ENCODE measurements at places on chromosomes 2 and 18.
A peak's percentile ranks its signal among the peaks of the same experiment; 100 is the strongest.

DNA sequence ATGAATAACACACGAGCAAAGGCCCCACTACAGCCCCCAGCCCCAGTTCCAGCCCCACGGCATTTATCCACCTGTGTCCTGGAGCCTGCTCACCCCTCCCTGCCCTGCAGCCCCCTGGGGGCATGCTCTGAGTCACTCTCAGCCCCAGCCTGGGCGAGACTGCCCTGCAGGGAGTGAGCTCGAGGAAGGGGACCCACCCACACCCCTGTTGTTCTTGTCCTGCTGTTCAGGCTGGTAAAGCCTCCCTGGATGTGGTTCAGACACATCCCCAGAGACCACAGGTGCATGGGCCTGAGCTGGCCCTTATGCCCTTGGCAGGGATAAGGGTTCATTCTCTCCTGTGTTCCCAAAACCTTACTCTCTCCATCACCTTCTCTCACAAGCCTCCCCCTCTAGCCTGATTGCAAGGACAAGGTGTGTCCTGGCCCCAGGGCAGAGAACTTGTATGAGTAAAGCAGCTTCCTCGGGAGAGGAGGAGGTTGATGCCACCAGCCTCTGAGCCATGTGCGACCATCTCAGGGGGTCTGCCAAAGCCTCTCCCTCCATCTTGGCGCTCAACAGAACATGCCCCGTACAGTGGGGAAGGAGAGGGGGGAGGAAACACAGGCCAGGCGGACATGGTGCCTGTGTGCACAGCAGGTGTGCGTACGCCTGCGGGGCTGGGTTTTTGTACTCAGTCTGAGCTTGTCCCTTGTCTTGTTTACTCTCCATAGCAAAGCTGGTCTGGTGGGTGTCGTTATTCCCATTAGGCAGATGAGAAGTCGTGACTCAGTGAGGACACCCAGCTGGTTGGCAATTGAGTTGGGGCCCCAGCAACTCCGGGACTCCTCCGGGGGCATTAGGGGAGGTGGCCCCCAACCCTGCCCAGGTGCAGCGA, 64.4 kb downstream of the CIB4 start:
- DNase-seq: no peak

DNA sequence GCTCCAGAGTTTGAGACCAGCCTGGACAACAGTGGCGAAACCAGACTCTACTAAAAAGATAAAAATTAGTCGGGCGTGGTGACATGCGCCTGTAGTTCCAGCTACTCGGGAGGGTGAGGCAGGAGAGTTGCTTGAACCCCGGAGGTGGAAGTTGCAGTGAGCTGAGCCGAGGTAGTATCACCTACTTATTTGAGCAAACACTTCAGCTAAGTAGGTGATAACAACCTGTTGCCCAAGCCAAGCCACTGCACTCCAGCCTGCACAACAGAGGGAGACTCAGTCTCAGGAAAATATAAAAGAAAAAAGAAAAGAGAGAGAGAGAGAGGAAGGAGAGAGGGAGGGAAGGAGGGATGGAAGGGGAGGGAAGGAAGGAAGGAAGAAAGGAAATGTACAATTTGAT, 21.3 kb downstream of the FER1L5 start:
- DNase-seq: no peak

DNA sequence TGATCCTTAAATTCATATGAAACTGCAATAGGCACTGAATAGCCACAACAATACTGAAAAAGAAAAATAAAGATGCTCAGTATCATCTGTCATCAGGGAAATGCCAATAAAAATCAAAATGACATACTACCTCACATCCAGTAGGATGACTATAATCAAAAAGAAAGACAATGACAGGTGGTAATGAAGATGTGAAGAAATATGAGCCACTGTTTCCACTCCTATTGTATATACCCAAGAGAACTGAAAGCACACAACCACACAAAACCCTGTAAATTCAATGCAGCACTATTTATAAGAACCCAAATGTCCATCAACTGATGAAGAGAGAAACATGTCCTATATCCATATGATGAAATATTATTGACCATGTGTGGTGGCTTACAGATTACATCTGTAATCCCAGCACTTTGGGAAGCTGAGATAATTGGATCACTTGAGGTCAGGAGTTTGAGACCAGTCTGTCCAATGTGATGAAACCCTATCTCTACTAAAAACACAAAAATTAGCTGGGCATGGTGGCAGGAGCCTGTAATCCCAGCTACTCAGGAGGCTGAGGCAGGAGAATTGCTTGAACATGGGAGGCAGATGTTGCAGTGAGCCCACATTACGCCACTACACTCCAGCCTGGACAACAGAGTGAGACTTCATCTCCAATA, 39.9 kb downstream of the MAP3K2 start:
- DNase-seq: no peak

DNA sequence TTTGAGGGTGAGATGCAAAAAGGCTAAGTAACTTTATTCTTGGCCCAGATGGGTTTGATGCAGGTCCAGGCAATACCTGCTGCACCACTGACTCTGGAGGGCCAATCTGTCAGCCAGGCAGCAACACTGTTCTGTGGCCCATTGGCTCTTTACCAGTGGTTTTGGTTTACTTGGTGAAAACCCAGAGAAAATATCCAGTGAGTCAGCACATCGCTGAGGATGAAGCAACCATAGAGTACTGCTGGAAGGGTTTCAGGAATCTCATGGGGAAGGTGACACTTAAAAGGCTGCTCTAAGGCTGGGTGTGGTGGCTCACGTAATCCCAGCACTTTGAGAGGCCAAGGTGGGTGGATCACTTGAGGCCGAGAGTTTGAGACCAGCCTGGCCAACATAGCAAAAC, 192.5 kb upstream of the FAM98A start:
- no peak for DNase-seq

DNA sequence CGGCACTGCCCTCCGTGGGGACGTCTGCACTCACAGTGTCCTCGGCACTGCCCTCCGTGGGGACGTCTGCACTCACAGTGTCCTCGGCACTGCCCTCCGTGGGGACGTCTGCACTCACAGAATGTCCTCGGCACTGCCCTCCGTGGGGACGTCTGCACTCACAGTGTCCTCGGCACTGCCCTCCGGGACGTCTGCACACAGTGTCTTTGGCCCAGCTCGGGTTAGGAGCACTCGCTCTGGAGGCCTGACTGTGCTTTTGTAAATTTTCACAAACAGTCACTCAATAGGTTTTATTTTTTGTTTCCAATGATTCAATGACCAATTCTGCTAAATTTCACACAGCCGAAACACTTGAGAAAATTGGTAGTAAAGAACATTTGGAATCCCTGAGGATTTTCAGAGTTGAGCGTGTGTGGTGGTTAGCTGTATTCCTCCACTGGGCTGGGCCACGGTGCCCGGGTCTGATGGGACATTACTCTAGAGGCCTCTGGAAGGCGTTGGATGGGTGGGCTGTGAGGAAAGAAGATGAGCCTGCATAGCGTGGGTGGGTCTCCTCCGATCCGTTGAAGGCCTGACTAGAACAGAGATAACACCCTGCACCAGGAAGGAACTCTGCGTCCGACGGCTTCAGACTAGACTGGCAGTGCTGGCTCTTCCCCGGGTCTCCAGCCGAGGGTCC, 134.8 kb downstream of the RTP5 start:
- no peak for DNase-seq

- no peak for DNase-seq
These were observed 483.4 kb upstream of the KLHL29 start for GRCh38 chr2:22901471-22902179.

DNA sequence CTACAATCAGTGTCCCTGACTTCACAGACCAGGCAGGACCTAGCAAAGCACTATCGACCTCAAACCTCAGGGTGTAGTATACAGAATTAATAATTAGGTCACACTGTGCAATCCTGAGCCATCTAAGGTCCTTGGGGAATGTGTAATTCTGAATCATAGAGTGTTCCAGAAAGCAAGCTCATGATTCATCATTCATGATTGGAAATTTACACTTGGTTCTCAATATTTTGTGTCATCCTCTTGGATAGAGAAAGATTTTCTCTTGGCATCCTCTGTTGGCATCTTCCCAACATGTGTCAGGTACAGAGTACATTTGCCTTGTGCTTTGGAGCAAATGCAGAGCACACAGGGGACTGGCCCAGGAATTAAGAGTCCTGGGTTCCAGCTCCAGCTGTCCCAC, 245.0 kb upstream of the NT5C1B start:
- no peak for DNase-seq

DNA sequence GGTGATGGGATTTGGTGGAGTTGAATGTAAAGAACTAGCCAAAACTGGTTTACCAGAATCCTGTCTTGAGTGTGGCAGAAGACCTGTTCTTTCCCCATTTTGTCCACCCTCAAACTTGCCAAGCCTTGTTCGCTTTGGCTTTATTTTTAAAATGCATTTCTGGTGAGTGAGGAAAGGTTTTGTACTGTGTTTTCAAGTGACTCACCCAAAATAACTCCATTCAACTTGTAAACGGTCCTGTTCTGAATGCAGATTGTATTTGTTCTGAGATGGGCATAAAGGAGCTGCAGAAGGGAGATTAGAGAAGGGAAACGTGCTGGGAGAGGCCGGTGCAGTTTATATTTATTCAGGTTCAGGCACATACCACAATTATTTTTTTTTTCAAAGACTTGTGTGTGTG, 5.3 kb upstream of the ITPRID2 start:
- no peak for DNase-seq

DNA sequence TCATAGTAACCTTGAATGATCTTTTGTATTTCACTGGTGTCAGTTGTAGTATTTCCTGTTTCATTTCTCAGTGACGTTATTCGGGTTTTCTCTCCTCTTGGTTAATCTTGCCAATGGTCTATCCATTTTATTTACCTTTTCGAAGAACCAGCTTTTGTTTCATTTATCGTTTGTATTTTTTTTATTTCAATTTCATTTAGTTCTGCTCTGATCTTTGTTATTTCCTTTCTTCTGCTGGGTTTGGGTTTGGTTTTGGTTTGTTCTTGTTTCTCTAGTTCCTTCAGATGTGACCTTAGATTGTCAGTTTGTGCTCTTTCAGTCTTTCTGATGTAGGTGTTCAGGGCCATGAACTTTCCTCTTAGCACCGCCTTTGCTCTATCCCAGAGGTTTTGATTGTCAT, 36.7 kb downstream of the SP140 start:
- peak; percentile 6 for DNase-seq

DNA sequence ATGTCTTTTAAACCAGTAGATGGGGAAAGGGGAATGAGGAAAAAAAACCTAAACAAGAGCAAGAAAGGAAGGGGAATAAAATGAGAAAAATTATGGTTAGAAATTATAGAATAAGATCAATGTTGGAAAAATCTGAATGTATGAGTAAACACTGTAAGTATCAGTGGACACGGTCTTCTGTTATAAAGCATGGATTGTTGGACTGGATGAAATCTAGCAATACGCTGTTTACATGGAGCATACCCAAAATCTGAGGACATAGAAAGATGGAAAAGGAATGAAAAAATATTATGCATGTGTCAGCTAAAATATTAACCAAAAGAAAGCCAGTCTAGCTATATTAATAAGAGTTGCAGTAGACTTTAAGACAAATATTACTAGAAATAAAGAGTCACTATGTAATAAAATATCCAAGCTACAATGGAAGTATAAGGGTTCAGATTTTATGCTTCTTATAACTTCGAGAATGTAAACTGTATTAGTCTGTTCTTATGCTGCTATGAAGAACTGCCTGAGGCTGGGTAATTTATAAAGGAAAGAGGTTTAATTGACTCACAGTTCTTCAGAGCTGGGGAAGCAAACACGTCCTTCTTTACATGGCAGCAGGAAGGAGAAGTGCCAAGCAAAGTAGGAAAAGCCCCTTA, 32.4 kb downstream of the DDX1 start:
- no peak for DNase-seq

DNA sequence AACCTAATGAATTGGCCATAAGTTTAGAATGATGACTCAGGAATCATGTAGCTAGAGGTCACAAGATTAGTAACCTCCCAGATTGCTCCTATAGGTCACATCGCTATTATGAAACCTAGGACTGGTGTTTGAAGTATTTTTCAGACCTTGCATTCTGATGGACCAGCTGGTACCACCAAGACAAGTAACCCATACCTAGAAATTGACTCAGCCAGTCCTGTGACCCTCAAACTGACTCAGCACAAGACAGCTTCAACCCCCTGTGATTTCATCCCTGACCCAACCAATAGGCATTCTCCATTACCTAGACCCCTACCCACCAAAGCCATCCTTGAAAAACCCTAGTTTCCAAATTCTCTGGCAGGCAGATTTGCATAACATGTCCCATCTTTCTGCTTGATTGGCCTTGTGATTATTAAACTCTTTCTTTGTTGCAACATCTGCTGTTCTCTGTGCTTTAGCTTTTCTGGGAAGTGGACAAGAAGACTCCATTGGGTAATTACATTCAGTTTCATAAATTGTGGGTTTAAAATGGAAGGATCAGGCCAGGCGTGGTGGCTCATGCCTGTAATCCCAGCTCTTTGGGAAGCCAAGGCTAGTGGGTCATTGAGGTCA, 254.9 kb downstream of the IRS1 start:
- DNase-seq: no peak

DNA sequence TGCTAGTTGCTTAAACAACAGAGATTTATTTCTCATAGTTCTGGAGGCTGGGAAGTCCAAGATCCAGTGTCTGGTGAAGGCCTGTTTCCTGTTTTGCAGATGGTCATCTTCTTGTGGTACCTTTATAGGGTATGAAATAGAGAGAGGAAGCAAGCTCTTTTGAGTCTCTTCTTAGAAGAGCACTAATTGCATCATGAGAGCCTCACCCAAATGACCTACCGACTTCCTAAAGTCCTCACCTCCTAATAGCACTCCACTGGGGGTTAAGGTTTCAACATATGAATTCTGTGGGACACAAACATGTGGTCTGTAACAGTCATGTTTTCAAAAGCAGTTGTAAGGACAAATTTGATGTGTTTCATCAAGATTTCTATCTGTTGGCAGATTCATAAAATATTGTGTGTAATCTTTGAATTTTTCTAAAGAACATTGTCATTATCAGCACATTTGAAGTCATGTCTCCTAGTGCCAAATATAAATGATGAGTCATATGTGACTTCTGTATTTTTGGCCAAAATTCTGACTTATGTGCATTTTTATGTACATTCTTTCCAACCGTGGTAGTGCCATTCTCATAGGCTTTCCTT, 45.3 kb downstream of the CD28 start:
- no peak for DNase-seq

GRCh38 chr18:35072616-35073015, 31.4 kb downstream of the MAPRE2 start:
- no peak for DNase-seq

DNA sequence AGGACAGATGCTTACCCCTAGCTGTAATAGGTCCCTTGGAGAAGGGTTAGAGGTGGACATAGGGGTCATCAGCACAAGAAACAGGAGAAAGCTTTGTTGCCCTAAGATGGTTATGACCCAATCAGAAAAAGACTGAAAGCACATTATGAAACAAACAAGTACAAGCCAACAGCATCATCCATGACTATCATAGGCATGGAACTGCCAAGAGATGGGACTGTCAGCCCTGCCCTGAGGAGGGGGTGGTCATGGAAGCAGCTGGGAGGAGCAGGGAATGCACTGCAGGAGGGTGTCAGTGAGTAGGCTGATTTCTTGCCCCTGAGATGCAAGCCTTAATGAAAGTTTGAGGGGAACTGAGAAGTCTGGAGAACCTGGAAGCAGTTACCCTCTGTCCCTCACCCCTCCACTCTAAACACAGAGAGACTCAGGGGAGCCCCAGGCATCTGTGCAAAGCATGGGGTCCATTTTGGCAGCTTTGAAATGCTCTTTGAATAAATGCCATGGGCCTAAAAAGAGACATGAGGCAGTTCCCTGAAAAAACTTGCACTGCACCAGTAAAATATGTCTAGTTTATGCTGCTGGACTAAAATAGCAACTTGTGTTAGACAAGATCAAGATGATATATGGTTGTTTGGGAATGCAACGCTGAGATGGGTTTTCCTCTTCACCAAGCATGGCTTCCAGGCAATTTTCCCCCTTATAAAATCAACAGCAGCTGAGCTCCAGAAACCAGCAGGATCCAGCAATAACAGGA, 122.7 kb upstream of the ZFP36L2 start:
- no peak for DNase-seq

- DNase-seq: no peak
These were observed 24.7 kb upstream of the GPC1 start for GRCh38 chr2:240410808-240411207.

Data from CD4-positive, alpha-beta T cell treated with Interleukin-15 for 4 hours (primary cell).